SHP77 treated with DMSO at 0.1 percent for 48 hours (cell line): ENCODE measurements at places on chromosomes 7 and 10.

DNA sequence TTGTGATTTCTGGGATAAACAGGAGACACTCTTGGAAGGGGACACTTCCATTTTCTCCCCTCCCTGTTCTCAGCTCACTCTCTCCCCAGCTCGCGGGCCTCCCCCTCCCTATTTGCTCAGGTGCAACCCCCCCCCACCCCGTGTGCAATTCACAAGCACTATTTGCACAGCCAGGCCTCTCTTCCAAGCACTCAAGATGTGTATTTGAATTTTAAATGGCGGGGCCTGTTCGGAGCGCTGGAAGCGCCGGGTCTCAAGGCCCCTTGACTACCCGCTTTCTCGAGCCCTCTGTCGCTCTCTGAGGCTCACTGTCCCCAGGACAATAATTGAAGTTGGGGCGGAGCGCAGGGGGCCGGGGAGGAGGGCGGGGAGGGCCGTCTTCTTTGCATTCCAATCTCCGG is 7.8 kb downstream of the SHH start:
- no peak for DNase-seq

DNA sequence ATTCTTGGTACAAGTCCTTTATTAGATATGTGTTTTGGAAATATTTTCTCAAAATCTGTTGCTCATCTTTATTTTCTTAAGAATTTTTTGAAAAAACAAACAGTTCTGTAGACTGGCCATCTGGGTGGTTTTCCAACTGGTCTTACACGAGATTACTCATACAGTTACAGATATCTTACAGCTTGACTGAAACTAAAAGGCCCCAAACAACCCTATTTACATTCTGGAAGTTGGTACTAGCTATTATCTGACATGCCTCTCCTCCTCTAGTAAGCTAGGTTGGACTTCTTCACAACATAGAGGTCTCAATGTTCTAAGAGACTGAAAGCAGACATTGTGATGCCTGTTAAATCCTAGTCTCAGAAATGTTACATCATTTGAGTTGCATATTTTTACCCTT is 52.0 kb downstream of the ZNF22 start:
- DNase-seq = no peak

DNA sequence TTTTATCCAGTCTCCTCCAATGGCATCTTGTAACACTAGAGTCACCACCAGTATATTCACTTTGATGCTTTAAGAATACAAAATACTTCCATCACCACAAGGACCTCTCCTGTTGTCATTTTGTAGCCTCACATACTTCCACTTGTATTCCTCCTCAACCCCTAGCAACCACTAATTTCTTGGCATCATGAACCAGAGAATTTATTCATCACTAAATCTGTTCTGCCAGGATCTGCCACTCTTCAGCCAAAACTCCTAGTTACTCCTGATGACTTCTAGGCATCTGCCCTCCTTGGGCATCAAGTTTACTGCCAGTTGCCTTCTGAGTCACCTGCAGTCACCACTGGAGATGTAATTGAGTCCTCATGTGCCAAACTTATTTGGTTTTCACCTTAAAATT is 906.8 kb downstream of the CNTNAP2 start:
- no peak for DNase-seq

- DNase-seq = no peak
Observed at GRCh38 chr10:33822774-33823173, 488.3 kb upstream of the NRP1 start.

- no peak for DNase-seq
Observed at GRCh38 chr7:96591159-96591899, 118.3 kb downstream of the SEM1 start.

DNA sequence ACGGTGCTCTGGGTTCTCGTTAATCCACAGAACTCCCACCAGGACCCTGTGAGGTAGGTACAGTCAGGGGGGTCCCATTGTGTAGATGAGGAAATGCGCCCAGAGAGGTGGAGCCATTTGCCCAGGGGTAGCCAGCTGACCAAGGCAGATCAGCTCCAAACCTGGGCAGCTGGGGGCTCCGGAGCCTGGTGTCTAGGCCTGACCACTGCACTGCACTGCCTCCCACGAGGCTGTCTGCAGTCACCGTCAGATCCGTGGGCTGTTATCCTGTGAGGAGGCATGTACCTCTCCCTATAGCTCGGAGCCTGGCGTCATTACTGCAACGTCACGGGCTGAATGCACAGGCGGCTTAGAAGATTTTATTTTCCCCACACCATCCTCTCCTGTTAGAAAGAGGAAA is 411.8 kb upstream of the FOXK1 start:
- DNase-seq = no peak

GRCh38 chr7:82156893-82157292 is 286.7 kb downstream of the CACNA2D1 start:
- no peak for DNase-seq

GRCh38 chr10:35707642-35708425 is 65.7 kb upstream of the FZD8 start:
- DNase-seq = no peak

GRCh38 chr10:86292462-86293395 is 73.9 kb downstream of the GRID1 start:
- DNase-seq = no peak

DNA sequence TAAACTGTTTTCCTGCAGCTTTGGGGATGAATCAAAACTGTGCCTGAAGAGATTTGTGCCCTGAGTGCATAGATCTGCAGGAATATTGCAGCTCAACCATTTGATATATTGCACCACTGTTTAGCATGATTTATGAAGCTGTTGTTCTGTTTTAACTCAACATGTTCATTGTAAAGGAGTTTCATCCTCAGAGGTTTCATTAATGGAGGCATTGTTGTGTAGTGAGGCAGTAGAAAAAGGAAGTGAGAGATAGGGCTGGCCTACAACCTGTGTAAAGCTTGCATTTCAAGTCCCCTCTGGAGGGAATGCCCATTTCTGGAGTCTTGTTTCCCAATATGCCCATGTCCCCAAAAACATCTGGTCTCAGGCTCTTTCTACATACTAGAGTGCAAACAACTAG is 67.5 kb downstream of the DNAJC12 start:
- DNase-seq = no peak

DNA sequence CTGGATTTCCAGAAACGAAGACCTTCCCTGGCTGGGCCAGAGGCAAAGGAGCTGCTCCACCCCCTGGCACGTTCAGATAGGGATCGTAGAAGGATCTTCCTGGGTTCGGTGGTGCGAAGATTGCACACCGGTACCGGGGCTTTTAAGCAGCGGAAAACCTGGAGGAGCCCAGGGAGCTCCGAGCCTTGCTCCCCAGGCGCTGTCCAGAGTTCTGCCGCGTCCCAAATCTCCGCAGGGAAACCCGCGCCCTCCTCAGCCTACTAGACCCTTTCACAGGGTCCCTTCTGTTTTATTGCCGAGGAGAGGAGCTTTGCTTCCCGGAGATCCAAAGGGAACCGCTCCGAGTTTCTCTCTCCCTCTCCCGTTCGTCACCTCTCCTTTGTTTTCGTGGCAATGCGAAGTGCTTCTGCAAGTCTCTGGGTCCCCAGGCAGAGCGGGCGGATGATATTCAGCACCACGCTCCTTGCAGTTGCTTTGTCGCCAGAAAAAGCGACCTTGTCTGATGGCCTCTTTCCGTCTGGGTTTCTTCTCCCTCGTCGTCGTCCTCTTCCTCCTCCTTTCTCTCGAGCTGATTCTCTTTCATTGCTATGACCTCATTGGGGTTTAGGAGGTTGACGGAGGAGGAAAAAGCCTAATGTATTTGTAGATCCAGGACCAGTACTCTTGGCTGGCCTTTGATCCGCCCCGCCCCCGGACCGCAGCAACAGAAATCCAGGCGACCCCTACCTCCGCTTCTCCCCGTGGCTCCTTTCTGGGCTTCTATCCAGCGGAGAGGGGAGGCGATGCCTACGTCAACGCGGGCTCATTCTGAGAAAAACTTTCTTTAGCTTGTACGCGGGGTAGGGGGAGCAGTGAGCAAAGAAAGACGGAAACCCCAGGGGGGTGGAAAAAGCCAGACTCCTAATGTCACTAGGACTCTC is at the start of gene TMEM196:
Gene TMEM196, minus strand, starts transcription at position 777 of the 920 bp plus-strand sequence. CDS start 921 bp downstream, outside the sequence.
- DNase-seq = no peak

DNA sequence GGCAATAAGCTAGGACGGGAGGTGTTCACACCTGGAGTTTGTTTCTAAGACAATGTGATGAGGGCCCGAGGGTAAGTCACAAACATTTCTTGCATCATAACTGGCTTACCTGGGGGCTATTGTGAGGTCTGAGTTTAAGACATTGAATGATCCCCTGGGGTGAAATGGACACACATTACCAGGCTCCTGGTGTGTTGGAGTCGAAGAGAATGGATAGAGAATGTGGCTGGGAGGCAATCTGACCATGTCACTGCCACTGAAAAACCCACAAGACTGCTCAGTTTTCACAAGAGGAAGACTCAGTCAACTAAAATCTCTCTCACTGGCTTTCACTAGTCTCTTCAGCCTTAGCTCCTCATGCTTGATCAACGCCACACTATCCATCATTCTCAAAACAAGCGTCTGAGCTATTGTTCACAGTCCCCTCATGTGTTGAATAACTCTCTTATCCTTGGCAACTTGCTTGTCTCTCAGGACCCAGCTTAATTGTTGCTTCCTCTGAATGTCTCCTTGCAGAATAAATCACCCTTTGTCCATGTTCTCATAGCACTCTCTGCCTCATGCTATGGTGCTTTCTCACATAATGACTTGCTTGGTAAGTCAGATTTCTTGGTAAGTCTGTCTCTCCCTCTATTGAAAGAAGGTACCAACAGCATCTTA is at the start of gene C10orf120:
Gene C10orf120, minus strand, starts transcription at position 51 of the 660 bp plus-strand sequence. CDS start 56 bp downstream, outside the sequence.
- DNase-seq = no peak

DNA sequence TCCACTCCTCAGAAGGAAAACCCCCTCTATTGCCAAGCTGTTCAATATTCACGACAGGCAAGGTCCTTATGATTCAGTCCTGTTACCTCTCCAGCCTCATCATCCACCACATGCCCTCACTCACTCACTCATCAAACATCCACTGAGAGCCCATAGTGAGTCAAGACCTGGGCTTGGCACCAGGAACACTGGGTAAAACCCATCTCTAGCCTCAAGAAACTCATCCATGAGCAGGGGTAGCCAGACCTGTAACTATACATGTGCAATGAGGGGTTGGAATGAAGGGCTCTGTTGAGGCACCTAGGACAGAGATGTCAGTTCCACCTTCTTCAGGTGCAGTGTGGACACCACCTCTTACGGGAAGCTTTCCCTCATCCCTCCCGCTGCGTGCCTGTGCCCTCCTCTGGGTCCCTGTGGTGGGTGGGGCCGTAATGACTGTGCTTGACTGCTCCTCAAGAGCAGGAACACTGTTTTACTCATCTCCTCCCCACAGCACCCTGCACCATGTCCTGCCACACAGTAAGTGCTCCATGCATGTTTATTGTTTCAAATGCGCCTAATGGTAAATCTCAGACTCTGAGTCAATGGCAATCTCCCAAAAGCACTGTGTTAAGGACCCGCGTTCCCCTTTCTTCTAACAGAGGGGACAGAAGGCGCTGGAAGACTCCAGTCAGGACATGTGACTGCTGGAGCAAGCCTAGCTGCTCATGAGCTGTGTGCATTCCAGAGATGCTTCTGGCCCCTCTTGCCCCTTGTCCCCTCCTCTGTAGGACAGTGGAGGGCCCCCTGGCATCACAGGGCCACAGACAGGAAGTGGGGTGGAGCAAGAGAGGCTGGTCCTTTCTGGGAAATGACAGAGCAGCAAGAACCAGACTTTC is 95.4 kb downstream of the HIPK2 start:
- no peak for DNase-seq

DNA sequence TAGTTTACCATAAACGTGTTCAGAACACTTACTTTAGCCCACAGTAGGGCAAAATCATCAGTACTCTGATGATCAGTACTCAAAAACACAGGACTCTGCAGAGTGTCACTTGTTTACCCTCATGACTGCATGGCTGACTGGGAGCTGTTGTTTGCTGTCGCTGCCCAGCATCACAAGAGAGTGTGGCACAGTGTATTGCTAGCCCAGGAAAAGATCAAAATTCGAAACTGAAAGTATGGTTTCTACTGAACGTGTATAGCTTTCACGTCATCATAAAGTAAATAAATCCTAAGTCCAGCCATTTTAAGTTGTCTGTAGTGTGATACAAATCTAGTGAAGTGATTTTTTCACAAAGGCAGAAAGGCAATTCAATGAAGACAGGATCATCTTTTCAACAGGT is 184.6 kb downstream of the RAMP3 start:
- no peak for DNase-seq

- DNase-seq = no peak
Observed at GRCh38 chr7:89049043-89049442, 253.5 kb upstream of the TEX47 start.

- no peak for DNase-seq
Observed at GRCh38 chr10:100008708-100009282, 952 bp downstream of the DNMBP start.

DNA sequence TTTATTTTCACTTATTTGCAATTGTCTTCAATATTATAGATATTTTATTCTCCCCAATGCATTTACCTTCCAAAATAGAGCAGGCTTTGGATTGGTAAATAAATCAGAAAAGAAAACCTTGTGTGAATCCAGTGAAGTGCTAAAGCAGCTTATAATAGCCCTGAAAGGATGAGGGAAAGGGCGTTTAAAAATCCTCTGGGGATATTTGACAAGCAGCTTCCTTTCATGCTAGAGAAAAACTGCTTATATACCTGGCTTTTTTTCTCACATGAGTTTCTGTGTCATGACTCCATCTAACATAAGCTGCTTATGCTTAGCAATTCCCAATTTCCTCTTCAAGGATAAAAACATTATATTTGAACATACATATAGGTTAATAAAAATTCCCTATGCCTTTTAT is 221.6 kb upstream of the SEMA3E start:
- no peak for DNase-seq

GRCh38 chr7:67983486-67983885 is 986.9 kb downstream of the TYW1 start:
- DNase-seq = no peak

GRCh38 chr7:40827222-40828085 is 692.6 kb downstream of the SUGCT start:
- DNase-seq = no peak

DNA sequence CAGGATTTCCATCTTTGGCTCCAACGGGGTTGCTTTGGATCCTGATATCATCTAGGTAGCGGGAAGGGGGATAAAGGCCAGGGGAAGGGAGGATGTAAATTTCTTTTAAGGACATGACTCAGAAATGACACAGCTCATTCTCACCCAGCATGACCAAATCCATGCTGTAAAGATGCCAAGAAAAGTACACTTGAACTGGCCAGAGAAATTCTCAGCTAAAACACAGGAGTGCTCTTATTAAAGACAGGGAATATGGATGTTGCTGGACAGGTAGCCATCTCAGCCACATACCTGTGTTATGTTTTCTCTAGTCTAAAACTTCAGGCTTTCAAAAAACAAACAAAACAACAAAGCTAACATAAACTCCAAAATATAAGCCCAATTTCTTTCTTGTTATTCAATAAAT is 68.3 kb downstream of the NAMPT start:
- no peak for DNase-seq

DNA sequence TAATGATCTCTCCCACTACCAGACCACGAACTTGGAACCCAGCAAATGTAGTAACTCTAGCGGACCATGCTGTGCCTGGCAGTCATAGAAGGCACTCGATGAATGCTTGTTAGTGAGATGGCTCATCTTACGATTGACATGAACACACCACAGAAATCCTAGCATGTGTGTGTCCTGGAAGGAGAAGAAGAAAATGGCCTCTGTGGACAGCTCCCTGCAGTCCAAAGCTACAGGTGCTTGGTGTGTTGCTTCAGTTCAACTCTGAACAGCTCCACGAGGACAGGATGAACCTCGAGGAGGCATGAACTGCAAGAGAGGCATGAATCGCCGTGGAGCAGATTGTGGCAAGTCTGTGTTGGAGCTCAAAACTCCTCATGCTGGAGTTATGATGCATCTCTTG is 93.5 kb downstream of the KLF6 start:
- no peak for DNase-seq

- no peak for DNase-seq
Observed at GRCh38 chr10:33715303-33715975, 381.0 kb upstream of the NRP1 start.

GRCh38 chr10:28881171-28881882 is 204.0 kb downstream of the BAMBI start:
- DNase-seq = no peak
